Mesothelial cell of epicardium (in vitro differentiated cells): ENCODE measurements at places on chromosomes 12 and 14. TPM values are rescaled to one million over a fixed set of nuclear protein-coding genes. Genes with fewer than 3 reads are reported as not detected.
A peak's percentile ranks its signal among the peaks of the same experiment; 100 is the strongest.

DNA sequence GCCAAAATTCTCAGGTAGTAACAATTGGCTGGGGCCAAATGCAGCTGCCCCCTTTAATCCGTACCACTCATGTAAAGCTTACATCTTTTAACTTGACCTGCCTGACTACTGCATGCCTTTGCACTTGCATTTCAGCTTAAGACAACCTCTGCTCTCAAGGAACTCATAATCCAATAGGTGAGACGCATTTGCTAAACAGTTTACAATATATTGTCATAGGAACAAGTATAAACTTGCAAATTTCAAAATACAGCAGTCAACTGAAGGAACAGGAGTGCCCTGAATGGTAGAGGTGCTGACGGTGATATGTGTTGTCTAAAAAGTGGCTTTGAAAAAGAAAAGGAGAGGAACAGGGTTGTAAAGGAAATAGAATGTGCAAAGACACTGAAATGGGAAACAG is 3.6 kb upstream of the BRMS1L start:
- no peaks in the 10 kb centered on the region for H3K36me3 ChIP-seq
- H3K4me1 ChIP-seq = peaks cover 10% of the 10 kb centered on the region
- H3K27me3 ChIP-seq = peaks cover 6% of the 10 kb centered on the region

CYP46A1 gene
- 1.9 to 2.4 TPM (median 2.3 TPM) in 3 replicates for total RNA-seq

GRCh38 chr14:54686219-54686870 is 119.4 kb downstream of the SAMD4A start:
- no peak overlapping the region for H3K4me3 ChIP-seq
- no peak overlapping the region for H3K27ac ChIP-seq
- H3K27me3 ChIP-seq = peaks cover 4% of the 10 kb centered on the region
- no peaks in the 10 kb centered on the region for H3K36me3 ChIP-seq

DNA sequence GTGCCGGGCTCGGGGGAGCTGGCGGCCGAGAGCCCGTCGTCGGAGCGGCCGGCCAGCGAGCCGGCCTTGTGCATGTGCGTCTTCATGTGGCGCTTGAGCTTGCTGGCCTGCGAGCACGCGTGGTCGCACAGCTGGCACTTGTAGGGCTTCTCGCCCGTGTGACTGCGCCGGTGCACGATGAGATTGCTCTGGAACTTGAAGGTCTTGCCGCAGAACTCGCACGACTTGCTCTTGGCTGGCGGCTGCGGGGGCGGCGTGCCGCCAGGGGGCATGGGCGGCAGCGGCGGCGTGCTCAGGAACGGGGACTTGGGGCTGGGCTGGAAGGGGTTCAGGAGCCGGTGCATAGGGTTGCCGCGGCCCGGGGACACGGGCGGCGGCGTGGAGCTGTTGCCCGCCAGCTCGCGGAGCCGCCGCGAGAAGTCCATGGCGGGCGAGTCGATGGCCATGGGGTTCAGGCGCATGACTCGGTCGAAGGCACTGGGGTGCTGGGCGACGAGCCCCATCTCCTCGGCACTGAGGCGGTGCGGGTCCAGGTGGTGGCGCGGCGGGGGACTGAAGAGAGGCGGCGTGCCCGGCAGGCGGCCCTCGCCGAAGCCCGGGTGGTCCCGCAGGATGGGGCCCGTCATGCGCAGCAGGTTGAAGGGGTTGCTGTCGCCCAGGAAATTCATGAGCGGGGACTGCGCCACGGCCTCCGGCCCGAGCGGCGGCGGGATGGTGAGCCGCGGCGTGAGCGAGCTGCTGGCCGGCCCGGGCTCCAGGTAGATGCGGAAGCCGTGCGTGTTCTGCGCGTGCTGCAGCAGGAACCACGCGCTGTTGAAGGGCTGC is 96.5 kb downstream of the BCL11B start:
- no peaks in the 10 kb centered on the region for H3K27me3 ChIP-seq
- no peak overlapping the region for H3K27ac ChIP-seq
- H3K4me1 ChIP-seq = peaks cover 33% of the 10 kb centered on the region
- no peak for DNase-seq

ZCCHC8 gene
- 27.2 to 28.6 TPM (median 28.4 TPM) in 3 replicates for total RNA-seq

IAPP gene
- not detected in 3 replicates for total RNA-seq

PHETA1 gene
- 13.8 to 18.2 TPM (median 16.1 TPM) in 3 replicates for total RNA-seq

DNA sequence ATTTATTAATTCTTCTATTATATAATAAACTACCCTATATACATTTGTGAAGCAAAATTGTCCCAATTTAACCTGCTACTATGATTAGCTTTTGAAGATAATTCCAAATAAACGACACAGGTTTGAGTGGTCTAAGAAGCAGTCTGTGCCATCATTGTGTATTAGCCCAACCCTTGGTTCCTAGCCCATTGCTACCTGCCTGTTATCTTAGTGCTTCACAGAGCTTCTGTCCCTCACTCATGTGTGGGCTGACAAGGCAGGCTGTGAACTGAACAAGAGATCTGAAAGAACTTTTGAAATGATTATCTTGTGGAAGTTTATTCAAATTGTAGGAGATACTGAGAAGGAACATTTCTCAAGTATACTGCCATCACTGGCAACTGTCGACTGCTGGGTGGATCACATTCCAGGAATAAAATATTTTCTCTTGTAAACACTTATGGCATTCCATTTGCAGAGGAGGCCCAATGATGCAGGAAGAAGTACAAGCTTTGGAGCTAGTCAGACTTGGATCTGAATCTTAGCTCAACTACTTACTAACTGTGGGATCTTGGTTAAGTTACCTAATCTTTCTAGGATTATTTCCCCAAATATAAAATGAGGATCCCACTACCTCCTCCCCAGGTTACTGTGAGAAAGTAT is 7.8 kb upstream of the MTERF2 start:
- DNase-seq = no peak
- H3K4me3 ChIP-seq = no peak overlapping the region

DNA sequence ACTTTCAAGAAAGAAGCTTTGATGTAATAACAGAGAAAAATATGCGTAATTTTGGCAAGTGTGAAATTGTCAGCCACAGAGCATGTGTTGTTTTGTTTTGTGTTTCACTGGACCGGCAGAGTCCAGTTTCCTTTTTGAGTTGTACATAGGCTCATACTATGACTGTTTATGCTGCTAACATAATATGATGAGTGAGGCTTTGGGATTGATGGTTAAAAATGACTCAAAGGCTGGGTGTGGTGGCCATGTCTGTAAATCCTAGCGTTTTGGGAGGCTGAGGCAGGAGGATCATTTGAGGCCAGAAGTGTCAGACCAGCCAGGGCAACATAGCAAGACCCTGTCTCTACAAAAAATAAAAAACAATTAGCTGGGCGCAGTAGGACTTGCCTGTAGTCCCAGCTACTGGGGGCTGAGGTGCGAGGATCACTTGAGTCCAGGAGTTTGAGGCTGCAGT is 487.9 kb downstream of the PCNX1 start:
- no peaks in the 10 kb centered on the region for H3K27me3 ChIP-seq
- H3K36me3 ChIP-seq = no peaks in the 10 kb centered on the region
- no peak overlapping the region for H3K27ac ChIP-seq
- peaks cover 7% of the 10 kb centered on the region for H3K4me1 ChIP-seq
- H3K4me3 ChIP-seq = no peak overlapping the region

GRCh38 chr14:96776791-96777190 is 20.4 kb upstream of the VRK1 start:
- peaks cover 38% of the 10 kb centered on the region for H3K27me3 ChIP-seq
- no peaks in the 10 kb centered on the region for H3K4me1 ChIP-seq
- no peaks in the 10 kb centered on the region for H3K36me3 ChIP-seq

LYZ gene
- 0.34 to 0.60 TPM (median 0.47 TPM) in 3 replicates for total RNA-seq

POTEM gene
- total RNA-seq = not detected in 3 replicates

LTBR gene
- total RNA-seq = 61.7 to 68.1 TPM (median 66.8 TPM) in 3 replicates

RNASE7 gene
- 0.29 to 0.66 TPM (median 0.34 TPM) in 3 replicates for total RNA-seq

- no peak overlapping the region for H3K4me3 ChIP-seq
- H3K27me3 ChIP-seq = peaks cover 25% of the 10 kb centered on the region
- H3K36me3 ChIP-seq = no peaks in the 10 kb centered on the region
- peaks cover 4% of the 10 kb centered on the region for H3K4me1 ChIP-seq
Observed at GRCh38 chr12:110936367-110937103, 16.2 kb upstream of the MYL2 start.

TDRD9 gene
- not detected in 3 replicates for total RNA-seq

DNA sequence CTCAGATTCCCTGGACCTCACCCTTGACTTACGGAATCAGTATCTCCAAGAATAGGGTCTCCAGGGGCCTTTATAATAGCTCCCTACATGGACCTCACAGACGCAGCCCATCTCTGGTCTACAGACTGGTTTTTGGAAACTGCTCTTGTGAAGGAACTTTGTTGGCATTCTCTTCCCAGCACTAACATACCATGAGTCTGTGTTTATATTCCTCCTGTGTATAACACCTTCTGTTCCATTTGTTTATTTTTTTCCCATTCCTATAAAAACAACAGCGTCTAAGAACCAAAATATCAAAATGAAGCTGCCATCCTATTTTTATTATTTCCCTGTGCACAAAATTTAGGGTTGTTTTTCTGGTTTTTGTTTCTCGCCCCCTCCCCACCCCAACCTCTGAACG is 131.1 kb downstream of the NEDD1 start:
- H3K4me1 ChIP-seq = peaks cover 10% of the 10 kb centered on the region
- no peaks in the 10 kb centered on the region for H3K36me3 ChIP-seq
- no peaks in the 10 kb centered on the region for H3K27me3 ChIP-seq
- no peak for DNase-seq
- peak overlapping the region; percentile 5 for H3K27ac ChIP-seq
- H3K4me3 ChIP-seq = no peak overlapping the region

GRCh38 chr12:12025799-12026386 is 44.8 kb upstream of the BCL2L14 start:
- no peaks in the 10 kb centered on the region for H3K27me3 ChIP-seq
- DNase-seq = no peak

GRCh38 chr14:65419593-65420252 is 7.2 kb downstream of the FUT8 start:
- H3K36me3 ChIP-seq = no peaks in the 10 kb centered on the region
- peak overlapping the region; percentile 59 for H3K27ac ChIP-seq
- peaks cover 27% of the 10 kb centered on the region for H3K4me1 ChIP-seq
- no peak overlapping the region for H3K4me3 ChIP-seq

GRCh38 chr12:43585676-43586075 is 33.7 kb upstream of the ADAMTS20 start:
- peaks cover 6% of the 10 kb centered on the region for H3K27me3 ChIP-seq
- H3K36me3 ChIP-seq = no peaks in the 10 kb centered on the region
- DNase-seq = no peak
- no peak overlapping the region for H3K4me3 ChIP-seq
- no peak overlapping the region for H3K27ac ChIP-seq

GRCh38 chr14:97290977-97291376 is 493.8 kb downstream of the VRK1 start:
- H3K4me1 ChIP-seq = peaks cover 18% of the 10 kb centered on the region
- H3K27ac ChIP-seq = no peak overlapping the region
- peaks cover 44% of the 10 kb centered on the region for H3K27me3 ChIP-seq
- DNase-seq = no peak
- no peak overlapping the region for H3K4me3 ChIP-seq
- H3K36me3 ChIP-seq = no peaks in the 10 kb centered on the region

DNA sequence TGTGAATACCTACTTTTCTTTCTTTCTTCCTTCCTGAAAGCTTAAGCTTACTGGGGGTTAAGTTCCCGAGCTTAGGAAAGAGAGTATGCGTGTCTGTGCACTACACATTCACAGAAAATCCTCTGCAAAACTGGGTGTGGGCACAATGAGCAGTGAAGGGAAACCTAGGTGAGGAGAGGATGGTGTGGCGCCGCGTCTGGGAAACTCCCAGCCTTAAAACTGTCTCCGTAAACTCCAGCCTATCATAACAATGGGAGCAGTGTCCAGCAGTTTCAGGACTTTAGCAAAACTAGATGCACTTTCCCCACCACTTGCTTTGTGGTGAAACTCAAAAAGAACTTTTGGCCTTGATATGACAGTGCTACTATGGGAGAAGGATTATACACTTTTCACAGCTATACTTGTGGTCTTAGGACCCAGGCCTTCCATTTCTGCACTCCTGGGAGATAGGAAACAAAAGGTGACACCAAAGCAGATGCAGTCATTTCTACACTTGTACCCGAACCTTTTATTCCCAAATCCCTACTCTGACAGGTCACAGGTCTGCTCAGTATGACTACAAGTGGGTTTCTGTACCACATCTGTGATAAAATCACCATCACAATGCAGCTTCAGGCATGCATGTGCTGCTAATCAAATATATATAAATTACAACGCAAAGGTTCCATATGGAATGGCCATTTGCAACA is 10.4 kb downstream of the AKAP5 start:
- DNase-seq = no peak
- H3K4me3 ChIP-seq = no peak overlapping the region
- no peaks in the 10 kb centered on the region for H3K36me3 ChIP-seq
- H3K4me1 ChIP-seq = peaks cover 12% of the 10 kb centered on the region
- no peaks in the 10 kb centered on the region for H3K27me3 ChIP-seq
- H3K27ac ChIP-seq = no peak overlapping the region

DNA sequence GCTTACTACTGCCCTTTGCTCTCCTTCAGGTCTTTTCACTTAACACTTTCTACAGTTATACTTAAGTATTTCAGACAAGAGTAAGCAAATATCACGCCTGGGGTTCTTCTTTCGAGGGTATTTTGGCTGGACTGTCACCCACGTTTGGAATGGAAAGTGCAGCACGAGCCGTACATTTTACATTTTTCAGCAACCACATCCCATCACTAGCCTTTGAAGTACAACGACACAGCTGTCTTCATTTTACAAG is 349 bp upstream of the FAM177A1 start:
- no peak for DNase-seq
- H3K27ac ChIP-seq = peak overlapping the region; percentile 99
- peak overlapping the region; percentile 97 for H3K4me3 ChIP-seq
- peaks cover 3% of the 10 kb centered on the region for H3K36me3 ChIP-seq
- no peaks in the 10 kb centered on the region for H3K27me3 ChIP-seq
- H3K4me1 ChIP-seq = peaks cover 18% of the 10 kb centered on the region

R3HDM2 gene
- total RNA-seq = 95.5 to 111 TPM (median 109 TPM) in 3 replicates

SCN8A gene
- total RNA-seq = 2.7 to 3.2 TPM (median 2.7 TPM) in 3 replicates

- H3K27ac ChIP-seq = no peak overlapping the region
- H3K4me3 ChIP-seq = no peak overlapping the region
- H3K27me3 ChIP-seq = no peaks in the 10 kb centered on the region
- H3K36me3 ChIP-seq = no peaks in the 10 kb centered on the region
Observed at GRCh38 chr12:5498076-5498475, 66.2 kb downstream of the NTF3 start.

GRCh38 chr14:65071544-65071943 is 30.8 kb downstream of the MAX start:
- peak overlapping the region; percentile 16 for H3K27ac ChIP-seq
- no peak for DNase-seq
- peaks cover 20% of the 10 kb centered on the region for H3K4me1 ChIP-seq

TAS2R46 gene
- 3.8 to 3.9 TPM (median 3.9 TPM) in 3 replicates for total RNA-seq

GRCh38 chr12:104570174-104570907 is 113.6 kb downstream of the CHST11 start:
- H3K4me1 ChIP-seq = no peaks in the 10 kb centered on the region
- no peak overlapping the region for H3K4me3 ChIP-seq
- H3K27ac ChIP-seq = no peak overlapping the region
- H3K36me3 ChIP-seq = peaks cover 6% of the 10 kb centered on the region
- H3K27me3 ChIP-seq = no peaks in the 10 kb centered on the region
- DNase-seq = no peak

GRCh38 chr12:124130691-124131591 is 157.9 kb downstream of the ZNF664 start:
- H3K4me1 ChIP-seq = peaks cover 24% of the 10 kb centered on the region
- H3K36me3 ChIP-seq = no peaks in the 10 kb centered on the region
- DNase-seq = no peak
- H3K27me3 ChIP-seq = no peaks in the 10 kb centered on the region
- no peak overlapping the region for H3K4me3 ChIP-seq
- H3K27ac ChIP-seq = peak overlapping the region; percentile 84

GRCh38 chr12:14326699-14327098 is 38.8 kb upstream of the ATF7IP start:
- no peaks in the 10 kb centered on the region for H3K36me3 ChIP-seq
- no peak overlapping the region for H3K27ac ChIP-seq
- no peak overlapping the region for H3K4me3 ChIP-seq
- no peaks in the 10 kb centered on the region for H3K4me1 ChIP-seq
